ENCODE measurements at places on chromosomes 6 and 20. TPM values are rescaled to one million over a fixed set of nuclear protein-coding genes. Genes with fewer than 3 reads are reported as not detected.

DNA sequence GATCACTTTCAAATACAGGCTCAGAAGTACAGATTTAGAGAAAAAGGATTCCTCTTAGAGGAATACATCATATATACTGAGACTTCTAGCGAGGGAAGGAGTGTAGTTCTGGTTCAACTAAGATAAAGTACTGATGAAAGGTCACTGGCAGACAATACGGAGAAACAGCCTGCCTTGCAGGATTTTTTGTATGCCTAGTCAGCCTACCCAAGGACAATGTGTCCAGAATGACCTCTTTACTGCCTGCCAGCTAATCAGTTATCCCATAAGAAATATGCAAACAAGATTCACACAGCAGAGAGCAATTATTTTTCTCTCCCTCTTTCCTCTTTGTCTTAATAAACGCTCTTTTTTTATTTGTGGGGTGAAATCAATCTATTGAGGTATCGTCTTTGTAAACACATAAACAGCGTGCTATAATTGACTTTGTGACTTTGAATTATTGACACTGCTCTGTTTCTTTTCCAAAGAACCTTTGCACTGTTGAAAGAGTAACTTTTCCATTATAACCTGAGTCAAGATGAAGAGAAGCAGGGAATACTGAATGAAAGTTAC, 1.4 kb upstream of the TSPYL4 start:
- no peak for DNase-seq

DNA sequence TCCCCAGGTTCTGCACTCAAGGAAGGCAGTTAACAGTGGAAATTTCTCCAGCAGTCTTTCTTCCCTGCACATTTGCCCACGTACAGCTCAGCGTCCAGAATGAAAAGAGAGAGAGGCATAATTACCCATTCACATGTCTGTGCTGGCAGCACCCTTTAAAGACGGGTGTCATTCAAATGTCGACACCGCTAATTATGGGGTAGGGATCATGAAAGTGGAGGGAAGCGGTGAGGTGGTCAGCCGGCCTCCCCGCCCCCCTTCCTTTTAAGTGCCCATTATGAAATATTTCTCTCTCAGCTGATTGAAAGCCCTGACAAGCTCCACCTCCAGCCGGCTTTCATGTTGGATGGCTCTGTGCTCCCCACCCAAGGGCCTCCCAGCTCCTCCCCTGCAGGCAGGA, 246.1 kb downstream of the BMP7 start:
- no peak for DNase-seq

- no peak for DNase-seq
These were observed 619.5 kb downstream of the PRKN start for GRCh38 chr6:162108041-162108440.

- no peak for DNase-seq
These were observed 360.1 kb downstream of the HDGFL1 start for GRCh38 chr6:22929311-22929985.

- DNase-seq: no peak
These were observed 77.5 kb upstream of the SIRPA start for GRCh38 chr20:1817577-1818211.

Gene TRIM40
- not detected for total RNA-seq

Data from upper lobe of left lung (tissue), 6 donors.